Activated T-cell treated with anti-CD3 and anti-CD28 coated beads, Interleukin-2, amount 50 U/mL, for 4 hours (primary cell): ENCODE measurements at places on chromosomes 12 and 14. TPM values are rescaled to one million over a fixed set of nuclear protein-coding genes. Genes with fewer than 3 reads are reported as not detected.

Gene PTHLH
- 0.18 TPM for total RNA-seq

Gene IFT81
- total RNA-seq = 1.7 TPM

Gene RASAL1
- total RNA-seq = 1.1 TPM

Gene RARG
- total RNA-seq = 34.4 TPM

Gene AMDHD1
- total RNA-seq = 1.5 TPM

Gene IL22
- 1.5 TPM for total RNA-seq

Gene B4GALNT1
- total RNA-seq = 3.2 TPM

Gene RHNO1
- total RNA-seq = 22.6 TPM

Gene TSPAN19
- not detected for total RNA-seq

Gene PRDM4
- total RNA-seq = 46.3 TPM

Gene GYS2
- 0.08 TPM for total RNA-seq

Gene HOXC10
- not detected for total RNA-seq

Gene DNAAF2
- total RNA-seq = 17.3 TPM

Gene ALG10B
- 9.1 TPM for total RNA-seq

Gene OTUB2
- total RNA-seq = 0.53 TPM

Gene KRT71
- not detected for total RNA-seq

Gene RERGL
- not detected for total RNA-seq

Gene KCNC2
- not detected for total RNA-seq

Gene GSG1
- not detected for total RNA-seq

Gene TSPAN8
- total RNA-seq = 0.30 TPM

Gene NFATC4
- 0.38 TPM for total RNA-seq

Gene OASL
- 8.8 TPM for total RNA-seq

Gene SYCP3
- not detected for total RNA-seq

Gene GLS2
- 2.2 TPM for total RNA-seq

Gene OR6C74
- total RNA-seq = not detected

Gene KRT82
- total RNA-seq = not detected

Gene SYNE3
- 12.9 TPM for total RNA-seq

Gene LMNTD1
- total RNA-seq = not detected

Gene TPI1
- 1,169 TPM for total RNA-seq

Gene FGF23
- not detected for total RNA-seq

Gene TRHDE
- not detected for total RNA-seq

Gene KRT79
- 0.16 TPM for total RNA-seq

Gene OR6C6
- not detected for total RNA-seq

Gene P2RX7
- total RNA-seq = 4.8 TPM

Gene MGAT2
- 54.6 TPM for total RNA-seq

Gene MAP1LC3B2
- total RNA-seq = 1.1 TPM

Gene RTL1
- total RNA-seq = not detected

Gene BCAT1
- 25.6 TPM for total RNA-seq

Gene NOP9
- 71.0 TPM for total RNA-seq

Gene SPX
- 0.13 TPM for total RNA-seq

Gene KIF5A
- 0.98 TPM for total RNA-seq

Gene PLCZ1
- not detected for total RNA-seq

Gene PLBD1
- total RNA-seq = 0.13 TPM

Gene OVCH1
- not detected for total RNA-seq

Gene GPX2
- total RNA-seq = 0.22 TPM

Gene RNASE7
- total RNA-seq = not detected

Gene STXBP6
- total RNA-seq = 0.18 TPM

Gene ACTN1
- 47.0 TPM for total RNA-seq
